ENCODE measurements at places on chromosomes 7 and 10.

DNA sequence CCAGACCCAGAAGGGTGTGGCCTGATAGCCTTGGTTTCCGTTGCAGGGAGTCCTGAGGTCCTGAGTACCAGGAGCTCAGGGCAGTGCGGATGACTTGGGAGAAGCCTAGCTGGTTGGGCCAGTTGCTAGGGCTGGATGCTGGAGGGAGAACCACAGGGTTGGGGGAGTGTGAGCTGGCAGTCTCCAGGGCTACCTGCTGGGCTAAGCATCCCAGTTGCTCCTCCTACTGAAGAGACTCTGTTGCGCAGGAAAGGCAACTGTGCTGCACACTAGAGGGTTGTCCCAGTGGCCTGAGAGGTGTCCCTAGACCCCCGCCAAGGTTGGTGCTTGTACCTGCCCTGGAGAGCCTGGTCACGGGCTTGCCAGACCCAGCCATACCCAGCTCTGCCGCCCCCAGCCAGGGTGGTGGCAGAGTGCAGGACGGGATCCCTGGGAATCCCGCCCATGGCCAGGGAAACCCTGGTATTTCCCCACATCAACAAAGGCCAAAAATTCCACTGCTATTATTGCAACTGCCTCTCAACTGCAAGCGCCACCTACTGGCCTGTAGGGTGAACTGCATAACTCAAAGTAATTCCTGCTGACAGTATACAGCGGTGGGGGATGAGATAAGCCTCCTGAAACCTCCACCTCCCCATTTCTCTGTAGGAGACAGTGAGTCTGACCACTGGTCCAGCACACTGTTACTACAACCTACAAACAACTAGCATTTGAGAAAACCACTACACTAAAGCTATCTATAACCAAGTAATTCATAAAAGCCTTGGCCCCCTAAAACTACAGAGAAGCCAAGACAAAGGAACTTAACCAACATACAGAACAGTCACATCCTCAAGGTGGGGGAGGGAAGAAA, 67.6 kb upstream of the DDC start:
- DNase-seq = peak; percentile 62

- no peak for DNase-seq
Observed at GRCh38 chr10:89846786-89847185, 145.4 kb downstream of the KIF20B start.

DNA sequence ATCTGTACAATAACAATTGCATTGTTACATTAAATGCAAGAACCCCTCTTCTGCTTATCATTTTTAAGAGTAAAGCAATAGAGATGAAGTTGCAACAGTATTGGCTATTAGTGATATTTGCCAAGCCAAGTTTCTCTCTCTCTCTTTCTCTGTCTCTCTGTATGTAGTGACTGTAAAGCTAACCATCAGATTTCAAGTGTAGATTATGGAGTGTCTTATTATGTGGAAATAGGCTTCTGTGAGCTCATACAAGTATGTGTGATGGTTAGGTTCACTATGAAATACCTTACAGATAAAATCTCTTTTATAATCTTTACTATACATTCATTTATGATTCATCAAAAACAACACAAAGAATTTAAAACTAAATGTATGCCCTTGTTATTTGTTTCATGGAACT, 28.6 kb upstream of the NRP1 start:
- peak; percentile 71 for DNase-seq

DNA sequence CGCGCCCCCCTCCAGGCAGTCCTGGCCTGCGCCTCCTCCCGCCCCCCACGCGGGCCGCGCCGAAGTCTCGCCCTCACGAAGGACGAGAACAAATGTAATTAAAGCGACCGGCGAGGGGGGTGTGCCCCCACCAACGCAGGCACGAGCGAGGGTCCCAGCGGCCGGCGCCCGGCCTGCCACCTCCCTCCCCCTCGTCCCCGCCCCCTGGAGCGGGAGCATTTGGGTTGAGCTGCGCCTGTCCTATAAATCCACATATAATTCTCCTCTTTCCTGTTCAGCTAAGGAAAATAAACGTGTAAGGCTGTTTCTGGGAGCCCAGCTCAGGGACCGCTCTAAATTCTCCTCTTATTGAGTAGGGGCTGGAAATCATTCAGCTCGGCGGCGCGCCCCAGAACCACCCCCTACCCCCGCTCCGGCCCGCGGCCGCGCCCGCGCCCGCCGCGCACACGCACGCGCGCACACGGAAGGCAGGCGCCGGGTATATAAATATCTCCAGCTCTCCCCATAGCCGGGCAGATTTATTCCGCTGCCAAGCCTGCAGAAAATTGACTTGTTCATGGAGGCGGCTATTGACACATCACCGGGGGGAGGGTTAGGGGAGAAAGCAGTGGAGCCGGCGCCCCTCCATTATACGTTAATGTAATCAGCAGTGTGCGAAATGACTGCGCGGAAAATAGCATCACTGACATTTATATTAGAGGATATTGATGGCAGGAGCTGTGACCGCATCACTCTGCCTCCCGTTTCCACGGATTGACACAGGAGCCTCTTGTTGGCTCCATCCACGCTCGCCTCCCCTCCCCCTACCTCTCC, 61.6 kb upstream of the BTRC start:
- peak; percentile 17 for DNase-seq

GRCh38 chr7:28573059-28573553, 160.8 kb downstream of the CREB5 start:
- DNase-seq = no peak
